CD8-positive, alpha-beta T cell (primary cell): ENCODE measurements at places on chromosomes 5 and 9.

GRCh38 chr5:111280282-111280951, 56.2 kb downstream of the CAMK4 start:
- no peak for DNase-seq

DNA sequence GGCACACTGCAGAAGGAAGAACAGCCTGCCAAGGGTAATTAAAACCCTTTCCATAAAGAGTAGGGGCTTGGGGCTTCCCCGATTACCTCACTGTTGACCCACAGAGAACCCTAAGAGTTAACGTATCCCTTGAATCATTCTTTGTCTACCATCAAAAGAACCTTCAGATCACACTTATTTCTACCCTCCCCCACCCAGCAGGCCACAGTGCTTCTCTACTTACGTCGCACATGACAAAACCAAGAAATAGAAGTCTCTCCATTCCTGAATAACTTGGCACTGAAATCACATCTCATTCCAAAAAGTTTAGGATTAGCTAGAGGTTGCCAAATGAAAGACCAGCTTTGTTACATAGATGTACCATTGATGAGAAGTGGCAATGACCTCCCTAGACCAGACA, 268.7 kb upstream of the GAS1 start:
- DNase-seq = no peak

DNA sequence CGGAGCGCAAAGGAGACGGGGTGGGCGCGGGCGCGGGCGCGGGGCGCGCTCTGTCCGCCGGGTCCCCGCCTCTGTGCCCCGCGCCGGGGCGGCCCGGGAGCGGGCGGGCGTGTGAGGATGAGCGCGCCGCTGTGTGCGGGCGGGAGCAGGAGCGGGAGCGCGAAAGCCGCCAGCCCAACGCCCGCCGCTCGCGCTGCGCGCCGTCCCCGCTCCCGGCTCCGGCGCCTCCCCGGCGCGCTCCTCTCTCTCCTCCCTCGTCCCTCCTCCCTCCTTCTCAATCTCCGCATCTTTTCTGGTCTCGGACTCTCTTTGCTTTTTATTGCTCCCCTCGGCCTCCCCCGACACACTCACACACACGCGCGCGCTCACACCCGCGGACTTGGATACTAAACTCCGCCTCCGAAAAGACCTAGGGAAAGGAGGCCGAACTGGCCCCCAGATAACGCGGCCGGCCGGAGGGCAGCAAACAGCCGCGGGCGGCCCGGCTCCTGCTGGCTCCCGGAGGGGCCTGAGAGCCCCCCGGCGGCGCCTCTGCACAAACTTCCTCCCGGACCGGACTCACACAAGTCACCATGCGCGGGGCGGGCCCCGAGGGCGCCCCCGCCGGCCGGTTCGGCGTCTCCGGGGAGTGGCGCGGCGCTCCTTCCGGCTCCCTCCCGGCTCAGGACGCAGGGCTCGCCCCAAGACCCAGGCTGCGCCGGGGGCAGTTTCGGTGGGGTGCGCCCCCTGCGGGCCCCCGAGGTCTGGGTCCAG, at the start of gene FIBCD1:
Gene FIBCD1, minus strand, starts transcription at position 596 of the 753 bp plus-strand sequence. CDS start 640 bp downstream, outside the sequence.
- DNase-seq = no peak

- DNase-seq = no peak
These were observed 434.1 kb downstream of the HCN1 start for GRCh38 chr5:45262061-45262590.

DNA sequence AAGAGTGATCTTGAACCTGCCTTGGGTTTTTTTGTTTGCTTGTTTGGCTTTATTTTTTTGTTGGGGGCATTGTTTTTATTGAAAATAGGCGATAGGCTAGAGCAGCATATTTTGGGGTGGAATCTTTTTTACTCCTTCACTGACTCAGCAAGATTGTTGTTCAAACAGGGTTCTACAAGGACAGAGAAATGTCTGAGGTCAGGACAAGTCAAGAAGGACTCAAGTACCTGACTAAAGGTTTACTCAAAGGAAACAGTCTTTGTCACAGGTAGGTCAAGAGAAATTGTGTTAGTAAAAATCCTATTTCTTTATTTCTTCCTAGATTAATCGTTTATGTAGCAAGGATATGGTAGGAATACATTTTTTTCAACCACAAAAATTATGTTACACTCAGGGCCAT, 1564.0 kb upstream of the CDH9 start:
- no peak for DNase-seq
